Femur (tissue), 1 donor: ENCODE measurements at places on chromosomes 4 and X.

GRCh38 chrX:30910124-30910860, 21.2 kb upstream of the TAB3 start:
- no peak for DNase-seq

- no peak for DNase-seq
These were observed 1.3 kb downstream of the TMEM47 start for GRCh38 chrX:34655501-34656455.

DNA sequence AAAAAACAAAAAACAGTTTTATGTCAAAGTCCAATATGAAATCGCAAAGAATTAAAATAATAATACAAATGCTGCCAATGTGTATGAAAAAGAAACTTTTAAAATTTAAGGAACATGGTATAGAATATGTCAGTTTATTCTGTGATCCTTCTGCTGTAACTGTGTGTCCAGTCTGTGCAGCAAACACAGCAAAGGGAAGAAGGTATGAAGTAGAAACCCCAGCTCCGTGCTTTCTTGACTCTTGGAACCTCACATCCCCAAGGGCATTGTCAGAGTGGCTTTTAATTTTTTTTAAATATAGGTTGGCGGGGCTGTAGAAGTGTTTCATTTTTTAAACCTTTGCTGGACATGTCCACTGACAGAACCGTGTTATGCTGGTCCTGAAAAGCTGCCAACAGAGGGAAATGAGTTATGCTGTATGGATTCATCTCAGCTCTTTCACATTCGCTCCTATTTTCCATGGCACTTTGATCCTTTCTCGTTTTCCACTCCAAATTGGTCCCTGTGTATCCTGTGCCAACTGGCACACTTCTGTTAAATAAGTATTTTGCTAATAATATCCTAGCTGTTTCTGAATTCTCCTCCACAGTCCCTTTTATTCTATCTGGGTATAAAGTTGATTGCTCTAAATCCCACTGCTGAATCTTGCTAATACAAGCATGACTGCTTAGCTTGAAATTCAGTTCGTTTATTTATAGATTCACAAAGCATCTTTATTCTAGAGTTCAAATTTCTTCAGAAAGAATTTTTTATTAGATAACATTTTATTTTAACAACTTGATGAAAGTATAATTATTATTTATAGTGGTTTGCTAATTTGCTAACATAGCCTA, 127.0 kb upstream of the DDIT4L start:
- DNase-seq, result peak; percentile 72

DNA sequence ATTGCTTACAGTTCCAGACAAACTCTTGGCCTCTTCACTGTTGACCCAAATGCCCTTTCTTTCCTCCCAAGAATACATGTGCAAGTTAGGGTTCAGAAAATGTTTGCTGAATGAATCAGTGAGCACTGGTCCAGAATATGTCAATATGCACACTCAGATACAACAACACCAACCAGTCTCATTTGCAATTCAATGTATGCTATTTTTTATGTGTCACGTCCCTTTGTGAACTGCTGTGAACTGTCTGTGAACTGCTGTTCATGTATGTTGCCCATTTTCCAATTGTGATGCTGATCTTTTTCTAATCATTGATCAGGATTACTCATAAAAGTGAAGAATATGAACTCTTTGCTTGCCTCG, 17.8 kb downstream of the GAB3 start:
- no peak for DNase-seq

DNA sequence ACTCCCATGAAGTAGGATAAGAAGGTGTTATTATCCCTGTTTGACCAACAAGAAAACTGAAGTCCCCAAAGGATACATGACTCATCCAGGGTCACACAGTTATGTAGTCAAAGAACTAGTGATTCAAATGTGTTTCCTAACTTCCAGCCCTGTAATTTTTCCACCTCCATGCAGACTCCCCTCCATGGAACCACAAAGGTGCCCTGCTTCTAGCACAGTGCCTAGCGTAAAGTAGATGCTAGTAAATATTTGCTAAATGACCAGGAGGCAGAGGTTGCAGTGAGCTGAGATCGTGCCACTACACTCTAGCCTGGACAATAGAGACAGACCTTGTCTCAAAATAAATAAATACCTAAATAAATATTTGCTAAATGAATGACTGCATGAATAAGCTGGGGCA, 55.8 kb downstream of the FRMPD3 start:
- DNase-seq, result no peak

- no peak for DNase-seq
These were observed 32.6 kb downstream of the DOCK11 start for GRCh38 chrX:118528071-118528737.

- DNase-seq, result no peak
These were observed 235.1 kb upstream of the HCCS start for GRCh38 chrX:10875995-10876394.

GRCh38 chr4:67292045-67292444, 253.3 kb downstream of the CENPC start:
- DNase-seq, result no peak

DNA sequence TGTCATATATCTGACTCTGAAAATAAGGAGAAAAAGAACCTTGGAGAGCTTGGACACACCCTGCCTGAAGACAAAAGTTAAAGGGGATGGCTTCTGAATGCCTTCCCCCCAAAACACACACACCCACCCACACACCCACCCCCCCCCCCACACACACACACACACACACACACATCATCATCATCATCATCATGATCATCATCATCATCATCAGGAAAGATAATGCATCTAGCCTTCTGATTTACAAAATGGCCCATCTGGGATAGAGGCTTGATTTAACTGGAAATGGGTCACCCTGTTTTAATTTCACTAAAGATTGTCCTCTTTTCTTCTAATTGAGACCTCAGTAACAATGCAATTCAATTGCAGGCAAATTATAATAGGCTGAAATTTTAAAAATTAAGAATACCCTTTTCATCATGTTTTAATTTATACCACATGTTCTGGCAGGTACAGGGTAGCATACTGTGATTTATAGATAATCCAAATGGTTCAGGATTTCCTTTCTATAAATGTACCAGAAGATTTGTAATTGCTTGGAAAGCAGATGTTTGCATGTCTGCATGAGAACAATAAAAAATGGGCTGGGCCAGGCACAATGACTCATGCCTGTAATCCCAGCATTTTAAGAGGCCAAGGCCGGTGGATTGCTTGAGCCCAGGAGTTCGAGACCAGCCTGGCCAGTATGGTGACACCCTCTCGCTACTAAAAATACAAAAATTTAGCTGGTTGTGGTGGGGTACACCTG, 56.5 kb downstream of the TRIM2 start:
- DNase-seq, result peak; percentile 49

DNA sequence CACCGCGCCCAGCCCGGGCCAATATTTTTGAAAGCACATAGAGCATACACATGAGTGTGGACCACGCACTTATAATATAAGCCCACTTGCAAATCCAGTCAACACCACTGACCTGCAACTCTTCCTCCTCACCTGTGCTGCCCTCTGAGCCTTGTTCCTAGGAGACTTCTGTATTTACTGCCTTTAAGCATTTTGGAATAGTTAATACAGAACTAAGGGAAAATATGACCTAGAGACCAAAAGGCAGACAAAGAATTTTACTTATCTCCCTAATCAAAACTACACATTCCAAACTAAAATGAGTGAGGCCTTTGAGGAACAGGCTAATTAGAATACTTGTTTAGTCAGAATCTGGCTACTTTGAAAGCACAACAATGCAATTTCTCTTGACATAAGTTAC, 89.1 kb downstream of the RELL1 start:
- DNase-seq, result no peak
